Activated T-cell treated with anti-CD3 and anti-CD28 coated beads for 48 hours (primary cell): ENCODE measurements at places on chromosomes 11 and 22.

GRCh38 chr11:115349335-115350017 is 154.7 kb downstream of the CADM1 start:
- no peak for DNase-seq

DNA sequence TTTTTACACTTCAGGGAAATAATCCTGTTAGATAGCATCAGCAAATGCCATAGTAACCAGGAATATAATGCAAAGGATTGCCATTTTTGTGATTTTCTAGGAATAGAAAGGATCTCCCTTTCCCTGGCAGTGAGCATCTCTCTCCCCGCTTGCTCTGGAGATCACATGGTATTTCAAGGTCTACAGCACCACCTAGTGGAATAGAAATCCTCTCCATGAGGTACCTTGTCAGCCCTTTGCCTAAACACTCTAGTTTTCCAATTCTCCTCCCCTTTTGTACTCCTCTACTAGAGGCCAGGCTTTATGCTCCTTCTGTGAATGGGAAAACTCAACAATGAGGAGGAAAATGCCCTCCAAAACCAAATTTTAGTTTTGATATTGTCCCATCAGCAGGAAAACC is 78.4 kb downstream of the XRRA1 start:
- no peak for DNase-seq

GRCh38 chr11:7196396-7197146 is 55.1 kb upstream of the SYT9 start:
- DNase-seq = no peak

DNA sequence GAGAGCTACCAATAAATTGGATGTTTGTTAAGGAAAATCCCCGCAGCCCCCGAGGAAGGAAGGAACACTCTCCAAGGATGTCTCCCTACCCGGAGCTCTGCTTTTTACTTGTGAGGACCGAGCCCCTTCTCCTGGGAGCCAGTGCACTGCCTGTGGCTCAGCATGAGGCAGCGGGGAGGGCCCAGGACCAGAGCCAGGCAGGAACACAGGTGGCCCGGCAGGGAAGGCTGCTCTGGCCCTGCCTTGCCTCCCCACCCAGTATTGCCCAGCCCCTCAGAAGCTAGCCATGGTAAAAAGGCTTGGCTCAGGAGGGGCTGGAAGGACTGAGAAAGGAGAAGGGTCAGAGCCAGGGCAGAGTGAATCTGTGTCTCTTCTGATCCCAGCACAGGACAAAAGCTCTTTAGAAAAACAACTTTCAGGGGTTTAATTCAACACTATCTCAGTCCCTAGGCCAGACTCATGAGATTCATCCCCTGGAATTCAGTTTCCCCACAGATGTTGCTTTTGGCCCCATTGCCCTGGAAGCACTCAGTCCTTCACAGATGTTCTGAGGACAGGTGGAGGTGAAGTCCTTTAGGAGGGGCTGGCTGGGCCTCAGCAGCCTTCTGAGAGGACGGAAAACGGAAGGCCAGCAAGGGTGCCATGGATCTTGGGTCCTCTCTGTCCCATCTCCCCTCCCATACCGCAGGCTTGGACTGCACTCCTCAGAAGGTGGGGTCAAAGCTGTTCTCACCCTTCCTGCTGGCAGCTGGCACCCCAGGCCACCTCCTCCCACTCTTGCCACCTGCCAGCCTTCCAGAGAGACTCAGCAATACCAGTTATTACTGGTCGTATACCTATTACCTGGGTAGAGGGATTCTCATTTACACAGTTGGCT is 318.9 kb downstream of the NTM start:
- DNase-seq = no peak

DNA sequence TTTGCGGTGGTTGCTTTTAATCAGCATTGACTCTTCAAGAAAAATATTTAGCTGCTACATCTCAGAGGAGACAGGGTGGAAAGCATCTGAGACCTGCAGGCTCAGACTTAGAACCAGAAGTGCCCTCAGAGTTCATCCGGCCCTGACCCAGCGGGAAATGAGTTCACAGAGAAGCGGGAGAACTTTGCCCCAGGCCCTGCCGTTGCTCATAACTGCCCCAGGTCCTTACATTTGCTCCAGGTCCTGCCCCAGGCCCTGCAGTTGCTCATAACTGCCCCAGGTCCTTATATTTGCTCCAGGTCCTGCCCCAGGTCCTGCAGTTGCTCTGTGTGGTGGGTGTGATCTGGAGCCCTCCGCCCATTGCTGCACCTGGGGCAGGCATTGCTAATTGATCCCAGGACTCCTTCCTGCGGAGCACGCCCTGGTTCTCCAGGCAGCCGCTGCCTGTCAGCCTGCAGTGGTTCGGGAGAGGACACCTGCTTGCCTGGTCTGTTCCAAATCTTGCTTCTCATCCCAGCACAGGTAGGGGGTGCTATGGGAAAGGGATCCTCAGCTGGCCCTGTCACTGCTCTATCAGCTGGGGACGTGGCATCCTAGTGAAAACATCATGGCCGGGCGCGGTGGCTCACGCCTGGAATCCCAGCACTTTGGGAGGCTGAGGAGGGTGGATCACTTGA is 58.1 kb upstream of the PPP6R3 start:
- no peak for DNase-seq

- no peak for DNase-seq
Measured at GRCh38 chr11:36271794-36272407, 17.3 kb downstream of the COMMD9 start.

DNA sequence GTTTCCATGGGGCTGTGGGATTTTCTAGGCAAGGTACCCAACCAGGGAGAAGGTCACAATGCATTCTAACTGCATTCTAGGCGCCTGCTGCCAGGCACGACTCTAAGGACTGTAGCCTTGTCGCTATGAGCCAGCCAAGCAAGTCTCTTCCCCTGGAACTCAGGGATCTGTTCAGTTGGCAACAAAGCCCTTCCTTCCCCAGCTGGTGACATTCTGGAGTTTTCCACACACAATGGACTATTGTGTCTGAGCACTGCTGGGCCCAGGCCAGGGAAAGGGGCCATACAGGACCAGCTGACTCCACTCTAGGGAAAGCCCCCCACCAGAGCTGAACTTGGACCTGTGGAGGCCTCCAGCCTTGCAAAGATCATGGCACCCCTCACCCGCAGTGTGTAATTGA is 116.8 kb downstream of the RRAS2 start:
- DNase-seq = no peak
